ENCODE measurements at places on chromosomes 2 and 18. TPM values are rescaled to one million over a fixed set of nuclear protein-coding genes. Genes with fewer than 3 reads are reported as not detected.

The TMEFF2 gene
- 2.3 TPM for total RNA-seq

- peak; percentile 37 for DNase-seq
Measured at GRCh38 chr2:10267551-10268465, 34.9 kb upstream of the HPCAL1 start.

DNA sequence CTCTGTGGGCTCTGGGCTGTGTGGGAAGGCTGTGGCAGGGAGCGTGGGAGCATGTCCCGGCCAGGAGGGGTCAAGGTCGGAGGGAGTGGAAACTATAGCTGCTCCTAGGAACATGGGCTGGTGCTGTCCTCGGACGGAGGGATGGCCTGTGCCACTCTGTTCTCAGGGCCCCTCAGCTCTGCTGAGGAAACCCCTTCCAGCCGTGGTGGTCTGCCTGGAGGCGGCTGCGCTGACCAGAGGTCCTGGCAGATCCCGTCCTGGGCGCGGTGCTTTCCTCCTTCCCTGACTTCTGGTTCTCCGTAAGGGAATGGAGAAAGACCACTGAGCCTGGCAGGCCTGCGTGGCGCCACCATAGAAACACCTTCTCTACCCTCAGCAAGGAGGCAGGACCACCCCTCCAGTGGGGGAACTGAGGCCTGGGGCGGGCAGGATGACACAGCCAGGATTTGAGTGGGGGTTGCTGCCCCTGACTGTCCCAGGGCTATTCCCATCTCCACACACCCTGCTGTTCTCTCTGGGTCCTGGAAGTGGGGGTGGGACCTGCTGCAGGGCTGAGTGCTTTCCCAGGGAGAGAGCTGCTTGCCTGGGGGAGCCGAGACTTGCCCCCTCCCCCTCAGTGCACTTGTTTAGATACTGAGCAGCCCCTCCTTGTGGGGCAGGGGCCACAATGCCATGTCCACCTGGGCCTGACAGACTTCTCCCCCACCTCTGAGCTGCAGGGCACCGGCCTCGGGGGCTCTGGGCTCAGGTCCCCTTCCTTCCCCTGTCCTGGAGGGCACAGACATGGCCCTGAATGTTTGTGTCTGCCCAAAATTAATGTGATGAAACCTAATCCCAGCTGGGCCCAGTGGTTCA is 301.0 kb upstream of the HS6ST1 start:
- DNase-seq = no peak

- no peak for DNase-seq
Measured at GRCh38 chr18:63681449-63682340, 20.0 kb upstream of the SERPINB3 start.

DNA sequence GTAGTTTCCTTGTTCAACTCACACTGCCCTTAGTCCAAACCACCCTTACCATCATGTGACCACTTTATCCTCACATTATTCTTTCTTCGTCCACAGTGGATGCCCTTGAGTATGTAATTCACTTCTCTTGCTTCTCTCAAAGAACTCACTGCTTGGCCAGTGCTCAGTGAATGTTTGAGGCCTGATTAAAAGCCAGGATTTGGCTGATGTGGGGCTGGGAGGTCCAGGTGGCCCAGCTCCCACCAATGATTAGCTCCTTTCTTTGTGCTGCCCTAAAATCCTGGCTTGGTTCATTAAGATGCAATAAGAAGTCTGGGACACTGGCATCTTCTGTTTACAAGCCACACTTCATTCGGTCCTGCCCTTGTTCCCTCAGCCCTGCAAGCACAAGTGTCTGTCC is 97.8 kb upstream of the CELF4 start:
- DNase-seq = no peak

GRCh38 chr2:127437781-127438726 is 19.8 kb downstream of the PROC start:
- DNase-seq = no peak

The MEP1B gene
- not detected for total RNA-seq

DNA sequence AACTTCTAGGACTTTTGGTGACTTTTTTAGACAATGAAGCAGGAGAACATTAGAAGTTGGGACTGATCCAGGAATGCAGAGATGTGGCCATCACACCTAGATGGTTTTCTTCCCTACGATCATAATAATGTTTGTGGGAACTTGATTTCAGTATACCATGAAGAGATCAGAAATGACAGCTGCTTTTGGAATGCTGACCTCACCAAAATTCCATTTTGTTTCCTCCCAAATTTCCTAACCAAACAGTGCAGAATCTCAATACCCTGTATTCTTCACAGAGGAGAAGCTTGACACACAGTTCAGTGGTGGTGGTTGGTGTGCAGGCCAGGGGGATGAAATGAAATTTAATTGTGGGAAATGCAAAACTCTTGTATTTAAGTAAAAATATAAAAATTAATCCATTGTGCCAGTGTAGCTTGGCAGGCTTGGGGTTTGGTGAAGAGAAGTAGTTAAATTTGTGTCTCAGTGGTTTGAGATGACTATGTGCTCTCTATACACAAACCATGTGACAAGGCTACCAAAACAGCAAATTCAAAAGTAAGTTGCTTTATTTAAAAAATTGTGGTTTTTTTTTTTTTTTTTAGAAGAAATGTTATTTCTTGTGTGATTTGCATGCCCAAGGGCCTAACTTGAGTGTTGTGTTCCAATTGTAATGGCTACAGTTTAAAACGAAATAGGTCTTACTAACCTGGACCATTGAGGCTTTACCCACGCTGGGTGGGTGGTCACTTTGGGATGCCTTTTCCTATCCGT is 252.4 kb downstream of the LPIN1 start:
- no peak for DNase-seq

GRCh38 chr2:238739668-238740067 is 108.2 kb upstream of the TWIST2 start:
- no peak for DNase-seq

- no peak for DNase-seq
Measured at GRCh38 chr2:8588831-8589191, 93.0 kb upstream of the ID2 start.

GRCh38 chr2:96409820-96410164 is 74.2 kb downstream of the NCAPH start:
- no peak for DNase-seq

DNA sequence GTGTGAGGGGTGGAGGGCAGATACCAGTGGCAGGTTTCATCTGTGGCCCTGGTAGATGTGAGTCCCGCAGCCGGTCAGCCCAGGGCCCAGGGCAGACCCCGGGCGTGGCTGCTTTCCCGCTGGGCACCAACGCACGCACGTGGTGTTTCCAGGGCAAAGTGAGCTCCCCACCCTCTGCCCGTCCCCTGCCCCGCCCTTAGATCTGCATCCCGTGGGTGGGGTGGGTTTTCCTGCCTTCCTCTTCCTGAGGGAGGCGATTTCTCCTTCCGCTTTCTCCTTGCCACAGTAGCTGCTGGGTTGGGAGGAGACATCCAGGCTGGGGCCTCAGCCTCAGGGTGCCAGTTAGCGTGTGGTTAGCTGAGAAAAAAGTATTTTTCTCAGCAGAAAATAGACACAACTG is 49.6 kb downstream of the ODC1 start:
- DNase-seq = no peak

The SPHKAP gene
- not detected for total RNA-seq

DNA sequence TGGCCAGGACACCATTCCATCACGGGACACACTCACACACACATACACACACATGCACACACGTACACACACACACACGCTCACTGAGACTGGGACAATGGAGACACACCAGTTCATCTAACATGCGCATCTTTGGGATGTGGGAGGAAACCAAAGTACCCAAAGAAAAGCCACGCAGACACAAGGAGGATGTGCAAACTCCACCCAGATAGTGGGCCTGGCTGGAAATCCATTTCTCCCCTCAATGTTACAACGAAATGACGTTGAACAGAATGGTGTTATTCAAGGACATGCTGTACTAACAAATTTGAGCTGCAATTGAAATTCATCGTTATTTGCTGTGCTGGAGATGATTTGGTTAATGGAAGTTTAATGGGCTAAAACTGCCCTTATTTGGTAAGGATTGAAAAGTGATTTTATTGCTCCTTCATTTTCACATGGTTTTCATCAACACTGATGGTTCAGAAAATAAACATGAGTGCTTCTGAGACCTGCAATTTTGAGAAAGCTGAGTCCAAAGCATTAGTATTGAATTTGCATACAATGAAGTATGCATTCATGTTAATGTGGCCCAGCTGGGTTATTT is 110.0 kb downstream of the KCNE4 start:
- no peak for DNase-seq

The TUBB8B gene
- 1.2 TPM for total RNA-seq

DNA sequence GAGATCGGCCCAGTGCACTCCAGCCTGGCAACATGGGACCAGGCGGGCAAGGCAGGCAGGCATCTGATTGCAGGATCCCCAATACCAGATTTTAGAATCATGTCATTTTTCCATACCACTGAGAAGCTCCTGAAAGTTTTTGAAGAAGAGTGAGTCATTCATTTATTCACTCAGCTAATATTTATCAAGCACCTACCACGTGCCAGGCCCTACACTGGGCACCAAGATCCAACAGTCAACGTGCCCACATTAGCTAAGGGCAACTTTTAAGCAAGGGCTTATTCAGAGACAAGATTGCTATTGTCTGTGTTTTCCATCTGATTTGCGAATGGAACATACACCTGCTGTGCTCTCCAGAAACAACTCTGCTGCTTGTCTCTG is 126.8 kb upstream of the LGALSL start:
- no peak for DNase-seq

DNA sequence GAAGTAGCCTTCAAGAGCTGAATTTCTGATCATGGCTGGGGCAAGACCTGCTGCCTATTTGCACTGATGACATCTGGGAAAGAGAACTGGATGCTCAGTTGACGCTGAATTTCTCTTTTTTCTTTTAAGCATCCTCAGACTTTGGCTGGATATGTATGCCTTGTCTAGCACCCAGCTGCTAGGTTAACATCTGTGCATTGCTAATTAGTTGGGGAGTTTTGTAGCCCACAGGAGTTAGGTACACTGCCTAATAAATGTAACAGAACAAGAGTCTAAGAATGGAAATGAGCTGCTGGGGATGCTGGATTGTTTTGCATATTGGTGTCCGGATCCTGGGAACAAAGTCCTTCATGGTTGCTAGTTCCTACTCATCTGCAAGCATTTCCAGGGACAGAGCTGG is 40.9 kb upstream of the STPG4 start:
- no peak for DNase-seq

The TXNDC2 gene
- total RNA-seq = 0.09 TPM

The SKA1 gene
- 15.7 TPM for total RNA-seq

DNA sequence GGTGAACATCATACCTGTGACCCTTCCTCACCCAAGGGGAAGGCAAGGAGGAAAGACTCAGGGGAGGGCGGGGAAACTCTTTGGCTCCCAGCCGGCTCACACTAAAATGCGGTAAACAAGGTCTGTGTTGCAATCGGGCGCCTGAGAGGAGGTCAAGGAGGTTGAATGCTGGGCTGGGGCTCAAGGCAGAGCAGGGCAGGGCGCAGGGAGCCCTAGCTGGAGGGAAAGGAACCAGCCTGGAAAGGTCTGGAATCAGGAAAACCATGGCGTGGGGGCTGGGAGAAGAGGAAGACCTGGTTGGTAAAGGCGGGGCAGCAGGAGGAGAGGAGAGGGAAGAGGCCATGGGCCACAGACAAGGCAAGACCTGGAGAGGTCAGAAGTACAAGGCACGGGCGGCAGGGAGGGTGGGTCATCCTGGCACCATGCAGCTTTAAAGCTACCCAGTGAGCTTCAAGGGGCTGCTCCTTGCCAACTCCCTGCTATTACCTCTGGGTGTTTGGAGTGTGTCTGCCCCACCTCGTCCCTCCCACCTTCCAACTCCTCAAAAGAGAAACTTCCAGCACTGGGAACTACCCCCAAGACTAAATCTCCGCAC is 4.8 kb upstream of the TMEM37 start:
- DNase-seq = no peak

GRCh38 chr2:132936791-132937190 is 266.8 kb upstream of the LYPD1 start:
- DNase-seq = no peak

DNA sequence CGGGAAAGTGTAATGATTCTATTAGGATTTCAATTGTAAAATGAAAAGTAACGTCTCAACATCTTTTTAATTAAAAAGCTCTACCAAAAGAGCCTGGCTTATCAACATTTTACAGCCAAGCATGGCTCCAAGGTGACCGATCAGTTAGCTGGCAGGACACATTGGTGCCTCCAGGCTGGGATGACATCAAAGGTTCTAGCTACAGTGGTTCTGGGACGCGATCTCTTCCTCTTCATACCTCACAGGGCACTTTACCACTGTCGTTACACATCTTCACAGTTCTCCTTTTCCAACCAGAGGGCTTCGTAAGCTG is 693 bp downstream of the ORC2 start:
- no peak for DNase-seq

DNA sequence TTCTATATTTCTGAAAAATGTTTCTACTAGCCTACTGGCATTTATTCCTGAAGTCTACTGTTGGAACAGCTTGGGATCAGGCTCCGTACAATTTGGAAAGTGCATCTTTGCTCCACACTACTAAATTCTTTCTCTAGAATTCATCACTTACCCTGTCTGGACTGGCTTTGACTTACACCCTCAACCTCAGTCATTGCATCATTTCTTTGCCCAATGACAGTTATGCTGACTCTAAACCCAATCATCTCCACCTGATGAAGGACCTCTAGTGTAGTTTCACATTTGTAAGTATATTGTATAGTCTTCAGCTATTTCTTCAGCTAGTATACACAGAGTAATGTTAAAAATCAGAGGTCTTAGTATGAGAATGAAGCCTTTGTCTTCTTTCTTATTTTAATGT is 359.6 kb upstream of the MC4R start:
- no peak for DNase-seq

DNA sequence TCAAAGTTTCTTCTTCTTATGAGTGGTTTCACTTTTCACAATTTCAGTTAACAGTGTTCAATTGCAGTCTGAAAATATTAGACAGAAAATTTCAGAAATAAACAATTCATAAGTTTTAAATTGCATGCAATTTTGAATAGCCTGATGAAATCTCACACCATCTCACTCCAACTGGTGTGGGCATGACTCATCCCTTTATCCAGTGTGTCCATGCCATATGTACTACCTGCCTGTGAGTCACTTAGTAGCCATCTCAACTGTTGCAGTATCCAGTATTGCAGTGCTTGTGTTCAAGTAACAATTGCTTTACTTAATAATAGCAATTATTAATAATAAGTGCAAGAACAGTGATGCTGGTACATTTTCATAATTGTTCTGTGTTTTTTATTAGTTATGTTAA is 1202.5 kb downstream of the DSC3 start:
- no peak for DNase-seq

DNA sequence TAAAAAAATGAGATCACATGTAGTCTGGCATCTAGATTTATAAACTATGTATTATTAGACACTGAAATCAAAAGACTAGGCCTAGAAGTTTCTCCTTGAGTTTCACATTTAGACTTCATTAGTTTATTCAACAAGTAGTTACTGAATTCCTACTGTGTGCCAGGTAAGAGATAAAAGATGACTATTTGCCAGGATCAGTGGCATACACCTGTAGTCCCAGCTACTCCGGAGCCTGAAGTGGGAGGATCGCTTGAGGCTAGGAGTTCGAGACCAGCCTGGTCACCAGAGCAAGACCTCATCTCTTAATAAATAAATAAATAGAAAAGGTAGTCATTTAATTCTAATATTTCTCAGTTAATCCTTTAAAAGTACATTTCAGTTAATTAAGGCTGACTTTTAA is 2.1 kb downstream of the FAM98A start:
- no peak for DNase-seq

GRCh38 chr2:68865108-68865507 is 6.1 kb downstream of the BMP10 start:
- no peak for DNase-seq

All from WTC11 (cell line).